ENCODE measurements at places on chromosomes 5 and 9.
A peak's percentile ranks its signal among the peaks of the same experiment; 100 is the strongest.

- DNase-seq: no peak
Observed at GRCh38 chr9:114754581-114754980, 51.3 kb downstream of the TNFSF15 start.

DNA sequence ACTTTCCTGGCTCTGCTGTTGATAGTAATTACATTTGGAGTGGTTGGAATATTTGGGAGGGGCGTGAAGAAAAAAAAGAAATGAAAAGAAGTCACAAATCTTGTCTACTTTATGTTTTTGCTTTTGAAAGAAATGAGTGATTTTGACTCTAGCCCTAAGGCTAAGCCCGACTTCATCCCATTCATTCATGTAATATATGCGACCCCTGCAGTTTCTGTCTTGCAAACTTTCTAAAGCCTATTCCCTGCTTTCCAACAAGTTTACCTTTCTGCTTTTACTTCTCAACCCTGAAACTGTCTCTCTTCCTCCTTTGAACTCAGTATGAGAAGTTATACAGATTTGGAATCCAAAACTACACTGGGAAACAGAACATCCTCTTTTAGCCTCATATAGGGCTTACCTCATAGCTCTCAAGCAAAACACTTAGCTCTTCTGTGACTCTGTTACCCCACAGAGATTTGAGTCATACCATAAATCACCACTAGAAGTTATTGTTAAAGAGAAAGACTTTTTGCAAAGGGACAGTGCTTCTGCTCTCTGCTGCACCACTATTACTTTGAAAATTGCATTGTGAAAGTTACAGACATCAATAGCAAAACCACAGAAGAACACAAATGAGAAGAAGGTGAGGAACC is 1.6 kb downstream of the CFAP95 start:
- no peak for DNase-seq

- peak; percentile 71 for DNase-seq
Observed at GRCh38 chr9:72557549-72557948, 36.1 kb downstream of the TMC1 start.

DNA sequence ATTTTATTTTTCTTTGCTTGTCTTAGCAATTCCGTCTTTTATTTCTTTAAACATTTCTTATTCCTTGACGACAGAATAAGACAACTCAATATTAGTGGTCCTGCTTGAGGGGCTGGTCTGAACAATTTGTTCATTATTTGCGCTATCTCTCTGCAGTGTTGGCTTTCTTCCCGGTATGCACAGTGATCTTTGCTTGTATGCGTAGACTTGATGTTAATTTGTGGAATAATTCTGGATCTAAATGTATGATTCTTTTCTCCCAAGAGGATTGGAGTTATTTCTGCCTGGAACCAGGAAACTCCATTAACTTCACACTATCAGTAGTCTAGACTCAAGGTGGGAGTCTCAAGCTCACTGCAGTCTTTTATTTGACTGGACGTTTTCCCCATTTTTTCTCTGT is 80.4 kb downstream of the KDM4C start:
- no peak for DNase-seq

GRCh38 chr5:148839960-148840359 is 13.5 kb downstream of the ADRB2 start:
- no peak for DNase-seq

- no peak for DNase-seq
Observed at GRCh38 chr5:177427211-177427822, 841 bp downstream of the GRK6 start.

DNA sequence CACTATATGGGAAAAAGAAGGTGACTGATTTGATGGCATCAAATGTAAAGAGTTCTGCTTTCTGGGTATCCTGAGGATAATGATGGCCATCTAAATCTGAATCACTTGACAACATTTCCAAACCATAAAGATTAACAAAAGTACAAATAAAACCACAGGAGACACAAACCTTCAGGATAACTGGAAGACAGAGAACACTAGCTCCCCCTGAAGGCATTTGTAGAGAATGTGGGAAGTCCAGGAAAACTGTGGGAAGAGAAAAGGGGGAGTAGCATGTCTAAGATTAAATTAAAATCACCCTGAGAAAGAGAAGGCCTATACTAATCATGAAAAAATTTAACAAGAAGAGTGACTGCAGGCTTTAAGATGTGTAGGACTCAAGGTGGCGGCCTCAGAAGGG is 116.2 kb downstream of the PRELID2 start:
- DNase-seq: peak; percentile 27

All from amniotic stem cell (primary cell).